ENCODE measurements at places on chromosomes 2 and 18.

GRCh38 chr2:60641811-60642788 is 88.6 kb upstream of the BCL11A start:
- peak; percentile 35 for DNase-seq

DNA sequence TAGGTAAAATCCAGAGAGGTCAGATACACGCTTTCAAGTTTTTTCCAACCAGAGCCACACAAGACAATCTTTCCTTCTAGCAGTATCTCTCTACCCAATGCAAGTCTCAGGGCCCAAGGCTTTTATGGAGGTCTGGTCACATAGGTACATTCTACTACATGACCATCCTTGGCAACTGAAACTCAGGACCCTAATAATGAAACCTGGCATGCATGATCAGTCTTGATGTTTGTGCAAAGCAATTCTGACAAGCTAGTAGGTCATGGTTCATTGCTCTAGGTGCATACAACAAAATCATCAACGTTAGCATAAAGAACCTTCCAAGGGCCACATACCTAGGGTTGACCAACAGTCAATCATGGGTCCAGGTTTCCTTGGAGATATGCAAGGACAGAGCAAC is 33.2 kb upstream of the CCDC88A start:
- DNase-seq = no peak

DNA sequence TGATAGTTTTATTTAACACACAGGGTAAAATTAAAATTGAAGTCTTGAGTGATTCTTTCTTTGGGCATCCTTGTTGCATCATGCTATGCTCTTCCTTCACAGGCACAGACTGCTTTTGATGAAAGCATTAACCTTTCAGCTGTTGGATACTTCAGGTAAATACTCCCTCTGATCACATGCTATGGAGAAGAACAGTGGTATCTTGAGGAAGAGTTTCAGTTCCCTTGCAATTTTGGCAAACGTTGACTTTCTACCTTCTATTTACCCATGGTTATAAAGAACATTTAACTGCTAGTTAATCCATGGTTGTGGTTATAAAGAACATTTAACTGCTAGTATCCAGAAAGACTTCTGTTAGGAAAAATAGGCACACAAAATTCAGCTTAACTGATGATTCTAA is 75.7 kb downstream of the AOX1 start:
- no peak for DNase-seq

DNA sequence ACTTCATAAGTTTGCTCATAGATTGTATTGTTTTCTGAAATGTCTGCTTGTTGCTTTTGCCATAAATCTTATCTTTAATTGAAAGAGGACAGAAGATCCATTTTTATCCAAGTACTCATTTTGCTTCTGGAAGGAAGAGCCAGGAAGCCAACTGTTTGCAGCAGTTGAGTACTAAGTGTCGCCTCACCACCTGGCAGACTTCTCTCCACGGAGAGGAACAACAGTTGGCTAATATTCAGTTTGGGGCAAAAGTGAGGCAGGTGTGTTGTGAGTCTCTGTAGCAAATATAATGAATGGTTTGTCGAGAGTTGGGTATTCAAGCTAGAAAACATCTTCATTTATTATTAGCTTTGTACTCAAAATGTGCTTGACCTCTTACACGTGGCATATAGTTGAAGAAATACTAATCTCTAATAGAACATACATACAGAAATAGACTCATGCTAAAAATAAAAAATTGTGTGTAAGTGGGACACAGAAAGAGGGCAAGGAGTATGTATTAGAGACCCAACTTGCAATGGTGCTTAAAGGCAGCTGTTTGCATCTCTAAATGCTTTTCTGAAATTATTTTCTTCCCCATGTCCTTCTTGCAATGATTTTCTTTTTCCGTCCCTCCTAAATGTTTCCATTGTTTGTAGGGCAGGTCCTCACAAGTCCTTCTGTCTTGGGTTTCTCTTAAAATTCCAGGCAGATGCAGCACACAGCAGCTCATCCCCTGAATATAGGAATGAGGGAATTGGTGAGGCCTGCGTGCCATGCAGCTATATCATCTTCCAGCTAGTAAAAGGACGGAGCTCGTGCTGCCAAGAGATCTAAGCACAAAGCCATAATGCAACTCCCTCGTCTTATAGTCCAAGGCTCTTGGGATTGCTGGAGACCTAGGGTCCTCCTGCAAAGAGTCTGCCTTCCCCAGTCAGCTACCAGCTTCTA is 44.8 kb upstream of the MAP3K20 start:
- no peak for DNase-seq

Data from stimulated activated CD4-positive, alpha-beta T cell treated with anti-CD3 and anti-CD28 coated beads, Interleukin-2, amount 100 ng/mL, for 24 hours (primary cell).